ENCODE measurements at places on chromosomes 2 and 18.

- H3K4me1 ChIP-seq: no peaks in the 10 kb centered on the region
- H3K27ac ChIP-seq: no peak overlapping the region
- DNase-seq: no peak
- H3K27me3 ChIP-seq: peaks cover 1% of the 10 kb centered on the region
These were observed 30.1 kb upstream of the CCL20 start for GRCh38 chr2:227783404-227784138.

DNA sequence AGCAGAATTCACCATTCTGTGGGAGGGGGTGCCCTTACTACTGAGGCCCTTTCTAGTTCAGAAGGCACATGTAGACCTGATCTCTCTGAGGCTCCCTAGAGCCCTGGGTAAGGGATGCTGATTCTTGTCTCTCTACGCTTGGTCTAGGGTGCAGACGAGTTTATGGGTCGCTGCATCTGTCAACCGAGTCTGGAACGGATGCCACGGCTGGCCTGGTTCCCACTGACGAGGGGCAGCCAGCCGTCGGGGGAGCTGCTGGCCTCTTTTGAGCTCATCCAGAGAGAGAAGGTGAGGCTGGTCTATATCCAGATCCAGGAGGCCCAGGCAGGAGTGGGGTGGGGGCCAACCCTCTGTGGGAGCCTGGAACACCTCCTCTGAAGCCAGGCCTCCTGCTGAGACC lies 147.2 kb downstream of the DYSF start:
- peaks cover 59% of the 10 kb centered on the region for H3K36me3 ChIP-seq
- no peak for DNase-seq
- peak overlapping the region; percentile 63 for H3K27ac ChIP-seq
- peaks cover 30% of the 10 kb centered on the region for H3K27me3 ChIP-seq
- H3K4me1 ChIP-seq: peaks cover 57% of the 10 kb centered on the region

- no peak overlapping the region for H3K4me3 ChIP-seq
- H3K4me1 ChIP-seq: peaks cover 41% of the 10 kb centered on the region
- no peak overlapping the region for H3K27ac ChIP-seq
- peaks cover 2% of the 10 kb centered on the region for H3K27me3 ChIP-seq
- no peak for DNase-seq
These were observed 90.5 kb downstream of the ASAP2 start for GRCh38 chr2:9297156-9297555.

DNA sequence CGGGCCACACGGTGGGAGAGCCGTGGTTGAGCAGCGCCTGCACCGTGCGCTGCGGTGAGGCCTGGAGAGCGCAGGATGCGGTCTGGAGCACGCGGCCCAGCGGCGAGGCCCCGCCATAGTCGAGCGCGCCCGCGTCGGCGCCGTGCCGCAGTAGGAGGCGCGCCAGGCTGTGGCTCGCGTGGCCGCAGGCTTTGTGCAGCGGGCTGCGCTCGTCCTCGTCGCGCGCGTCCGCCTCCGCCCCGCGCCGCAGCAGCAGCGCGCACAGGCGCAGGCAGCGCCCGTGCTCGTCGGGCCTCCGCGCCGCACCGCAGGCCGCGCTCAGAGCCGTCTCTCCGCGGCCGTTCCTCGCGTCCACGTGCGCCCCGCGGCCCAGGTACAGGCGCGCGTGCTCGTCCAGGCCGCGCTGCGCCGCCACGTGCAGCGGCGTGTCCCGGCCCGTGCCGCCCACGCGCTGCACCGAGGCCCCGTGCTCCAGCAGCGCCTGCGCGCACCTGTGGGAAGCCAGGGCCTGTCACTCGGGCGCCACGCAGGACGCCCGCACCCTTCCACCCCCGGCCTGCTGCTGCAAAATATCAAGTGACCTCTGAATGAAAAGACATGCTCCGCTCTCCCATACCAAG lies 46.3 kb upstream of the GBX2 start:
- H3K27me3 ChIP-seq: peaks cover 8% of the 10 kb centered on the region
- peaks cover 4% of the 10 kb centered on the region for H3K36me3 ChIP-seq
- no peak overlapping the region for H3K27ac ChIP-seq
- H3K4me1 ChIP-seq: peaks cover 3% of the 10 kb centered on the region
- DNase-seq: no peak

DNA sequence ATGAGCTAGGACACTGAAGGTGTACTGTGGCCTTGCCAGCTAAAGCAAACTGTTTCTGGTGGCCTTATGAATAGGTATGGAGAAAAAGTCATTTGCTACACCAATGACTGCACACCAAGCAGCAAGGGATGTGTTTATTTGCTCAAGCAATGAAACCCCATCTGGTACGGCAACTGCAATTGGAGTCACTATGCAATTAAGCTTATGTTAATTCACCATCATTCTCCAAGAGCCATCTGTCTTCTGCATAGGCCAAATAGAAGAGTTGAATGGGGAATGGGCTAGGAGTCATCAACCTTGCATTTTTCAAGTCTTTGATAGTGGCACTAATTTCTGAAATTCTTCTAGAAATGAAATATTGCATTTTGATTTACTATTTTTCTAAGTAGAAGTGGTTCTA lies 372.0 kb downstream of the KCNJ3 start:
- H3K36me3 ChIP-seq: no peaks in the 10 kb centered on the region
- no peaks in the 10 kb centered on the region for H3K4me1 ChIP-seq
- DNase-seq: no peak
- H3K27ac ChIP-seq: no peak overlapping the region
- no peak overlapping the region for H3K4me3 ChIP-seq

- H3K27me3 ChIP-seq: peaks cover 5% of the 10 kb centered on the region
- no peak overlapping the region for H3K27ac ChIP-seq
- peaks cover 1% of the 10 kb centered on the region for H3K36me3 ChIP-seq
- no peak for DNase-seq
- no peak overlapping the region for H3K4me3 ChIP-seq
These were observed 181.6 kb downstream of the CELF4 start for GRCh38 chr18:37383846-37384595.

DNA sequence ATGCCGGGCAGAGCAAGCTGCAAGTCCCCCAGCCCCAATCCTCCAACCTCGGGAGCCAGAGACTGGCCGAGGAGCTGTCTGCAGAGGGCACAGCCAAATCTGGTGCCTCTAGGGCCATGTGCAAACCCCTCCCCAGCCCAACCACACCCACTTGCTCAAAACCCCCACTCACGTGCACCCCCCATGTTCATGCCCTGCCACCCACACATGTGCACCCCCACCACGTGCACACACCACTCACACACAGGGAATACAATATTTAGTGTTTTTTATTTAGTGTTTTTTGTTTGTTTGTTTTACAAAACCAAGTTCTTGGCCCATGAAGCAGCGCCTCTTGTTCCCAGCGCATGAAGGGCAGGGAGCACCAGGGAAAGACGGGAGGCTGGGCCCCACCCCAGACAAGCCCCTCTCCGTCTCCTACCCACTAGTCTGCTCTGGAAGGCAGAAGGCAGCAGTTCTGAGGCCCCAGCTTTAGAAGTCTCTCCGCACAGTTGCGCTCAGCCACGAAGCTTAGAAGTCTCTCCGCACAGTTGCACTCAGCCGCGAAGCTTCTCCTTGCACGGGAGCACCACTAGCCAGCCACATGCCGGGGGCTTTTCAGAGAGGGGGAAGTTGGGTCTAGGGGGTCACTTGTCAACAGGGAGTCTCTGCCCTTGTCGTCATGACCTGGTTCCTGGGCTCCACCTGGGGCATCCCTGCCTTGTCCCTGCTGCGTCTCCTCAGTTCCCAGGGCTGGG lies 276.1 kb upstream of the HDAC4 start:
- peaks cover 8% of the 10 kb centered on the region for H3K27me3 ChIP-seq
- no peak overlapping the region for H3K27ac ChIP-seq
- H3K4me1 ChIP-seq: no peaks in the 10 kb centered on the region
- no peak for DNase-seq
- H3K4me3 ChIP-seq: no peak overlapping the region
- no peaks in the 10 kb centered on the region for H3K36me3 ChIP-seq

DNA sequence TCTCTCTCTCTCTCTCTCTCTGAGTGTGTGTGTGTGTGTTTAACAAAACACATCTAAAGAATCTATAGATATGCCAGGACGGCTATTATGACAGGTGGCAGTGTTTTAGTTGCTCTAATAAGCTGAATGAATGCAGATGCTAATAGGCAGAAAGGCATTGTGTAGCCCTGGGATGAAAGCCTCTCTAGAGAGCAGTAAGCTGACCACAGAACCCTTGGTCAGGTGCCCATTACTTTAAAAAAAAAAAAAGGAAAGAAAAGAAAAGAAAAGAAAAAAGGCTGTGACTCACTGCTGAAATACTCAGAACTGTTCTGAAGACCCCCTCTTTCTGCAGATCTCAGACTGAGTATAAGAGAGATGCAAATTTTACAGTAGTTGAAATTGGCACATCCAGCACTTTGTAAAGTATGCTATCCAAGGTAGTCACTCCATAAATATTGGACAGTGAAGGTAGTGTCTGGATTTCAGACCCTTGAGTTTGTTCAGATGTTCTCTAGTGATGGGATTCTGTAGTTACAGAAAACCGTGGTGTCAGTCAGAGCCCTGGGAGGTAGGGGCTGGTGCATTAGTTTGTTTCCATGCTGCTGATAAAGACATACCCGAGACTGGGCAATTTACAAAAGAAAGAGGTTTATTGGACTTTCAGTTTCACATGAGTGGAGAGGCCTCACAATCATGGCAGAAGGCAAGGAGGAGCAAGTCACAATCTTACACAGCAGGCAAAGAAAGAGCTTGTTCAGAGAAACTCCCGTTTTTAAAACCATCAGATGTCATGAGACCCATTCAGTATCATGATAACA lies 30.9 kb downstream of the OSBPL6 start:
- no peak for DNase-seq
- no peak overlapping the region for H3K4me3 ChIP-seq
- H3K27me3 ChIP-seq: no peaks in the 10 kb centered on the region
- no peak overlapping the region for H3K27ac ChIP-seq
- no peaks in the 10 kb centered on the region for H3K36me3 ChIP-seq
- peaks cover 5% of the 10 kb centered on the region for H3K4me1 ChIP-seq

- no peak overlapping the region for H3K27ac ChIP-seq
- no peaks in the 10 kb centered on the region for H3K4me1 ChIP-seq
- H3K4me3 ChIP-seq: no peak overlapping the region
- no peaks in the 10 kb centered on the region for H3K36me3 ChIP-seq
These were observed 623.9 kb downstream of the CNTNAP5 start for GRCh38 chr2:124649001-124649400.

- H3K36me3 ChIP-seq: no peaks in the 10 kb centered on the region
- DNase-seq: no peak
- no peak overlapping the region for H3K27ac ChIP-seq
- no peak overlapping the region for H3K4me3 ChIP-seq
These were observed 436.0 kb downstream of the METTL4 start for GRCh38 chr18:2135309-2135708.

DNA sequence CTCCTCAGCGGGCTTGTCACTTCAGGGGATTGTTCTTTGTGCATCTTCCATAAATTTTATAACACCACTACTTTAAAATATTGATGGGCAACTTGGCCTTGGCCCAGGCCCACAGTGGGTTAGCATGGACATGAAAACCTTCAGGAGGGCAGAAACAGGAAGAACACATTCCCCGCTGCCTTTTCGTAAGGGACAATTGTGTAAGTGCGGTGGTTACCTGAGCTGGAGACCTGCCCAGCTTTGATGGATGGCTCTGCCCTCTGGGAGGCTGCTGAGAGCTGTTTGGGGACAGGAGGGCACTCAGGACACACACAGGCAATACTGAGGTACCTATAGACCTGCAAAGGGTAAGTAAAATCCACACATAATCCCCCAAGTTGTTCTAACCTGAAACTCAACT lies 46.8 kb downstream of the FECH start:
- no peak for DNase-seq
- H3K27ac ChIP-seq: no peak overlapping the region
- H3K4me3 ChIP-seq: no peak overlapping the region
- peaks cover 7% of the 10 kb centered on the region for H3K27me3 ChIP-seq

DNA sequence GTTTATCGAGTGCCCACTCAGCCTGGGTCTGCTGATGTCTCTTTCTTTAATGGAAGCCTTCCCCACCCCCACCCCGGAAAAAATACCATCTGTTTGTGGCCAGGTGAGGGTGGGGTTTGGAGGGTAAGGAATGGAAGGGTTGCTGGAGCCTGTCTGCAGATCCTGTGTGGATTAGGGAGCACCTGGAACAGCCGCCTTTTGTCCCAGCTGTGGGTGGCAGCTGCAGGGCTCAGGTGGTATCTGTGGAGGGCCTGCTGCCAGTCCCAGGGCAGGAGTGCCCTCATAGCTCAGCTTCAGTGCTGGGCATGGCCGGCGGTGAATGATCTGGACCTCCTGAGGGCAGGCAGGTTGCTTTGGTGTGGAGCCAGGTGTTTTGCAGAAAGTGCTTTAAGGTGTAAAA lies 45.3 kb downstream of the IMPA2 start:
- peaks cover 14% of the 10 kb centered on the region for H3K36me3 ChIP-seq
- no peak overlapping the region for H3K27ac ChIP-seq
- peaks cover 3% of the 10 kb centered on the region for H3K4me1 ChIP-seq
- no peaks in the 10 kb centered on the region for H3K27me3 ChIP-seq
- DNase-seq: no peak

- peaks cover 1% of the 10 kb centered on the region for H3K27me3 ChIP-seq
- H3K4me1 ChIP-seq: no peaks in the 10 kb centered on the region
- H3K4me3 ChIP-seq: no peak overlapping the region
- DNase-seq: peak; percentile 73
- no peak overlapping the region for H3K27ac ChIP-seq
- no peaks in the 10 kb centered on the region for H3K36me3 ChIP-seq
These were observed 42.3 kb upstream of the ATIC start for GRCh38 chr2:215269397-215270117.

DNA sequence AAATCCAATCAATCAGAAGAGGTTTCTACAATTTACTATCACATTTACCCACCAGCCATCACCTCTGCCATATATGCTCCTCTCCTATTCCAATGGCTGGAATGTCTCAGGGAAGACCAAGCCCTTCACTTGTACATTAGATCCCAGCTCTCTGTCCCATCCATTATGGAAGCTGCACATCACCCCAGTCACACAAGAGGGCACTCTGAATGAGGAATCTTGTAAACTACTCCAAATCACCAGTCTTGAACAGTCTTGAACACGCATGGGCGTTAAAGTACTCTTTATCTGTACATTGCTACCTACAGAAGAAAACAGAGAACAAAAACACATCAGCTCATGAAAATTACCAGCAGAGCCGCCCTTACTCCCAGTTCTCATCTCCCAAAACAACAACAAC lies 38.7 kb downstream of the ZC3H8 start:
- H3K36me3 ChIP-seq: peaks cover 11% of the 10 kb centered on the region
- DNase-seq: peak; percentile 7
- no peak overlapping the region for H3K4me3 ChIP-seq
- H3K4me1 ChIP-seq: peaks cover 2% of the 10 kb centered on the region

GRCh38 chr2:100783987-100784386 lies 36.0 kb upstream of the NPAS2 start:
- no peaks in the 10 kb centered on the region for H3K36me3 ChIP-seq
- H3K27me3 ChIP-seq: peaks cover 1% of the 10 kb centered on the region
- H3K4me1 ChIP-seq: peaks cover 20% of the 10 kb centered on the region
- DNase-seq: no peak

- no peaks in the 10 kb centered on the region for H3K27me3 ChIP-seq
- no peaks in the 10 kb centered on the region for H3K4me1 ChIP-seq
- DNase-seq: no peak
- H3K36me3 ChIP-seq: no peaks in the 10 kb centered on the region
- H3K4me3 ChIP-seq: no peak overlapping the region
These were observed 173.0 kb upstream of the REV1 start for GRCh38 chr2:99662761-99663341.
